ENCODE measurements at places on chromosomes 2 and 18. TPM values are rescaled to one million over a fixed set of nuclear protein-coding genes. Genes with fewer than 3 reads are reported as not detected.

DNA sequence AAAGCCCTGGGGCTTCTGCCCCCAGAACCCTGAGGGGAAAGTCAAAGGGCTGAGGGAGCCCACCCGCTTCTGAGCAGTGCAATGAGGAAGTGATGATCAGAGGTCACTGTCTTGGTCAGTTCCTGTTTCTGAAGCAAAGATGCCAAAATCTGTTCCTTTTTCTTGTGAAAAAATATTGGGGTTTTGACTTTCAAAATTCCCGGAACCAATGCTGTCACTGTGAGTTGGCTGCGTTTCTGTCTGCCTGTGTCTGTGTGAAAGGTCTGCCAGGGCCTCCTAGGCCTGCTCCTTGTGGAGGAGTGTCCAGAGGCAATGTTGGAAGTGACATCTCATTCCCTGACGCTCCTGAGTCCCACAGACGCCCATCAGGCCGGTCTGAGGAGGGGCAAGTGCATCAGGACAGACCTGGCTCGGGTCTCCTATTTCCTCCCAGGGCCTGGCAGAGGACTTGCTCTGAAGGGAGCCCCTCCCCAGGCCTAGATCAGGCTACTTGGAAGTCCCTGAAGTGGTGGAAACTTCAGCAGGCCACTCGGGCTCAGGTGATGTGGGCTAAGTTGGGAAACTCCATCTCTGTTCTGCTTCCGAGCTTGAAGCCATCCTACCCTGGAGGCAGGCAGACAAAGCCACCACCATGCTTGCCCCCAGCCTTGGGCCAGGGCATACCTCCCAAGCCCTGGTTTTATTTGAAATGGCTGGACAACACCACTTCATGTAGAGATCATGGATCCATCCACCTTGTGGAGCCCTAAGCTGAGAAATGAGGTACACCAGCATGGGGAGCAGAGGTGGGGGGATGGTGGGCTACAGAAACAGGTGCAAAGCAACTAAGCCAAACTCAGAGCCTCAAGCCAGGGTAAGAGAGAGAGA lies 51.0 kb downstream of the PKDCC start:
- DNase-seq = no peak

- no peak for DNase-seq
These were observed 315.8 kb upstream of the NRP2 start for GRCh38 chr2:205366336-205367060.

DNA sequence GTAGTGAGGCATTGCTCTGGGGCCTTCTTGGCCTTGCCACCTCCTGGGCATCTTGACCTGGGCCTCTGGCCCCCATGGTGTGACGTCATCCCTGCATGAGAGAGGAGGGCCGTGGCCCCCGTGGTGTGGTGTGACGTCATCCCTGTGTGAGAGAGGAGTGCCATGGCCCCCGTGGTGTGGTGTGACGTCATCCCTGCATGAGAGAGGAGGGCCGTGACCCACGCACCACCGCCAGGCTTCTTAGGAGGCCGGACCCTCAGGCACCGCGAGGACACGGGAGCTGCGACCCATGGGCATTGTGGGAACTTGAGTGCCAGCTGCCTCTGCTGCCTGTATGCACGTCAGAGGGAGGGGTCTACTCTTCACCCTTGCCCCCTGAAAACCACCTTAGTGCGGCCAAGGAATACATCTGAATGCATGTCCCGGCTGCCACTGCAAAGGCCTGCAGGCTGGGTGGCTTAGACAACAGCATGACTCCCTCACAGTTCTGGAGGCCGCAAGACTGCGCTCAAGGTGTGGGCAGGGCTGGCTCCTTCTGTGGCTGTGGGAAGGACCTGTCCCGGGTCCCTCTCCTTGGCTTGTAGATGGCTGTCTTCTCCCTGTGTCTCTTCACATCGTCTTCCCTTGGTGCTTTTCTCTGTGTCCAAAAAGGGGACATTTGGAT lies 20.8 kb upstream of the OTOS start:
- no peak for DNase-seq

DNA sequence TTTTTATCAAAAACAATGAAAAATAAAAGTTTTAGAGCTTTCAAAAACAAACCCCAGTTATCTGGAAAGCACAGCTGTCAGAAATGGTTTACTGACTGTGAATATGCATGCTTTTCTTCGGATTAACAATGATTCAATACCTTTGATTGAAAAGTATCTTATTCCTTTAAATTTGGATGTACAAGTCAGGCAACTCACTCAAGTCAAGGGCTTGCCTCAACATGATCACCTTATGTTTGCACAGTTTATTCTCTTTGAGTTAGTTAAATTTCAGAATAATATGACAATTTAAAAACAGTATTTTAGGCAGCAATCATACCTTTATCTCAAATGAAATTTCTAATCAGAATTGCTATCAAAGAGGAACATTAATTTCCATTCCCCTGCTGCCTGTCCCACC lies 108.8 kb upstream of the FOSL2 start:
- no peak for DNase-seq

DNA sequence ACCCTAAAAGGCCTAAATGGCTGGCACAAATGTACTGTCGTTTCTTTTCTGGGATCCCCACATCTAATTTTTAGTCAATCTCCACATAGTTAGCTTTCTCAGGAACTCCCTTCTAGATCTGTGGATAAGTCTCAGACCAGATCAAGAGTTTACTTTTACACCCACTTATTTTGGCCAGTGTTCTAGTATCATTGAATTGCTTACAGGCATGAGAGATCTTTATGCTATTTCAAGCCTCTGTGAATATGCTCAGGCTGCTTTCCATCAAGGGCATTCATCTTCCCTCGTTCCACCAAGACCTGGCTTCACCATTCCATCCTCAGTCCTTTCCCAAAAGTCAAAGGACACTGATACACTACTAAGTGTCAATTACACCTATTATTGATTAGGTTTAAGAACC lies 27.8 kb upstream of the SCN1A start:
- DNase-seq = no peak

DNA sequence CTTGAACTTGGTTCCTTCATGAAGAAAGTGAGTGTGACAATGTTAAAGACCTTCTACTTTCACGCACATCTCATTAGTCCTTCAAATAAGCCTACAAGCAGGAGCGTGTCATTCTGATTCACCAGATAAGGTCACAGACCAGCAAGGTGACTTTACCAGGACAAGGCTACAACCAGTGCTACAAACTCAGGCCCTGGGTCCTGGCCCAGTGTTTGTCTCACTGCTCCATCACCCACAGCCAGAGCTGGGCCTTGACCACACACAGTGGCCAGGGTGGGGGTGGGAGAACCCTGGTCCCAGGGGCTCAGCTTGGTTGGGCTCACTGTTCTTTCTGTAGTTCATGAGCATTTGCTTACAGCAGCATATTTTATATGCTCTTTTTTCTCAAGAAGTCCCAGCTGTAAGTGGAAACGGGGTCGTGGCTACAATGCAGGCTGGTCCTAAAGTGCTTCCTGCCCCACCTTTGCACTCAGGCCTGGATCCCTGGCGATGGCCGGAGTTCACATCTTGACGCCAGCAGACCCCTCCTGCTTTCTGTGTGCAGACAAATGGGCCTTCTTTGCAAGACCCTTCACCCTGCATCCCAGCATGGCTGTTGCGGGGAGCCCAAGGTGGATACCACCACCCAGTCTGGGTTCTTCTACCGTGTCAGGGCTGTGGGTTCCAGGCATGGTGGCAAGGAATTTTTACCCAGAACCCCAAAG lies 153.6 kb upstream of the EPAS1 start:
- DNase-seq = no peak

The GFPT1 gene
- 38.9 TPM for polyA plus RNA-seq

DNA sequence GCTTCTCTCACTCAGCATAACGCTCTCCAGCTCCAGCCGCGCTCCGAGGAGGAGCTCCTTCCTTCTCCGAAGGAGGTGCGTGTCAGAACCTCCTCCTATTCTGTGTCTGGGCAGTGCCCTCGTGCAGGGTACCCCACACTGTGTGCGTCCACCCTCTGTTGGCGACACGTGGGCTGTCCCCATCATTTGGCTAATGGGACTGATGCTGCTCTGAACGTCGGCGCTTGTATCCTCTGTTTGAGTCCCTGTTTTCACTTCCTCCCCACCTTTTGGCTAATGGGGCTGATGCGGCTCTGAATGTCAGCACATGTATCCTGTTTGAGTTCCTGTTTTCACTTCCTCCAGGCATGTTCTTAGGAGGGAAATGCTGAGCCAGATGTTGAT lies 22.2 kb downstream of the KCNG2 start:
- DNase-seq = no peak

DNA sequence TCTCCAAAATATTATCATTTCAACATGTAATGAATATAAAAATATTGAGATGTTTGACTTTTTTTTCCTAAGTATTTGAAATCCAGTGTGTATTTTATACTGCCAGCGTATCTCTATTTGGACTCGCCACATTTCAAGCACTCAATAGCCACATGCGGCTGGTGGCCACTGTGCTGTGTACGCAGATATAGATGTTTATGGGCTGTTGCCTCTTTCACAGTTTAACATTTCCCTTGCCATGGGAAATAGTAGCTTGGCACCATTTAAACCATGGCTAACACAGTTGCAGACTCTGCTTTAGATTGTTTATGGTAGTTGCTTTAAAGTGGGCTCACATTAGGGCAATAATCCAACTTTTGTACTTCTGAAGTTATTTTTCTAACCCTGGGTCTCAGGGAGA lies 136.6 kb upstream of the ITGB6 start:
- no peak for DNase-seq

GRCh38 chr18:58407649-58408407 lies 221.1 kb downstream of the ALPK2 start:
- DNase-seq = no peak

The CRYGC gene
- polyA plus RNA-seq = not detected

GRCh38 chr2:205323929-205324328 lies 358.4 kb upstream of the NRP2 start:
- no peak for DNase-seq

DNA sequence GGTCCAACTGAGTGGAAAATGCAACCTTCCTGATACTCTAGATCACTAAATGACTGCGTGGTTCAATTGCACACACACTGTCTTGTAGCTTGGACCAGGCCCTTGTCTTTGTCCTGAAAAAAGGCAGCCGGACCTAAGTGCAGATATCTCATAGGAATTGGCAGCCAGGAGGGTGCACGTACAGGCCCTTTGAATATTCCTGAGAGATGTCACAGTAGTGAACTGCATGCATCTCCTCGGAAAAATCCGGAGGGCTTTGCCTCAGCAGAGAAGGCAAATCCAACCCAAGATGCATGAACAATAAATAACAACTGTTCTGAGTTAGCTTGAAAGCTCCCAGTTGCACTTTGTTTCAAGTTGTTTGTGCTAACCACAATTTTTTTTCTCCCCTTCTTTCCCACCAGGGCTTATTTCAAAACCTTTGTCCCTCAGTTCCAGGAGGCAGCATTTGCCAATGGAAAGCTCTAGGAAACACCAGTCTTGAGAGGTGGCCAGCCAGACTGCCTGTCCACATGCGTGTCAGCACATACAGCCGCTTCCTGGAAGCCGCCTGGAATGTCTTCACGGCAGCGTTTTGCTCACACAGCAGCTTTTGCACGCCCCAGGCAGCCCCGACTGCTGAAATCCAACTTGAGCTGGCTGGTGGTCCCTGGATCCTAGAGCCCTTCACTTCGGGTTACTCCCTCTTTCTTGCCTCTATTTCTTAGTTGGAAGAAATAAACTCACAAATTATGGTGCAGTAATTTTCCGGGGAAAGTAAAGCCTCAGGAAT lies 54.4 kb upstream of the FOSL2 start:
- peak; percentile 50 for DNase-seq

DNA sequence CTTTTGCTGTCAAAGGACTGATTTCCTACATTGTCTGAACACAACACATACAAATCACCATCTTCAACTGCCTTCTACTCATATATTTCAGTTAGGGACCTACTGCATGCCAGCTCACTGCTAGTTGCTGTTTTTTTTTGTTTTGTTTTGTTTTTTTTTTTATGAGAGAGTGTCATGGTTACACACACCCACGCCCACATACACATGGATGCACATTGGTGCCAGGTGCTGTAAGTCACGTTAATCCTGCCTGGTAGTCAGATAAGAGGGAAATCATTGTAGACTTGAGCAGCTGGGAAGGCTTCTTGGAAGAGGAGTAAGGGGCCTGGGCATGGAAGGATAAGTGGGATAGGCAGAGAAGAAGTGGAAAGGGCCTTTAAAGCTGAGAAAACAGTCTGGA lies 209.9 kb downstream of the TDRD15 start:
- DNase-seq = no peak

The SGPP2 gene
- polyA plus RNA-seq = 19.3 TPM

DNA sequence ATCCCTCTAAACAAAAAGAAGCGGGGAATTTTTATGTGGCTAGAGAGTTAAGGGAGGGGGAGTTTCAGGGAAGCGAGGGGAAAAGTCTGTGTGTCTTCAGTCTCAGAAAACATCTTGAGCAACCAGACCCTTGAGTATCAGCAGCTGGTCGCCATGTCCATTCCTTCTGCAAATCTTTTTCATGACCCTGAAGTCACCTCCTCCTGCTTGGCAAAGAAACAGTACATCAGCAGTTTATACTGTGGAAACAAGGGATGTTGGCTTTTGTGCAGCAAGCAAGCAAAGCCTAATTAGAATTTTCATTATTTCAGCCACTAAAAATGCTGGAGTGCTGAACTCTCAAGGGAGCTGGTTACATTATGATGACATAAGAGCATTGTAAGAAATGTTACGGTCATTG lies 187.4 kb upstream of the SLC8A1 start:
- DNase-seq = peak; percentile 51

The TRIM43 gene
- polyA plus RNA-seq = 0.30 TPM

- DNase-seq = no peak
These were observed 48.9 kb downstream of the FSIP2 start for GRCh38 chr2:185787227-185788145.

- DNase-seq = no peak
These were observed 117.6 kb upstream of the SPATS2L start for GRCh38 chr2:200188876-200189275.

The VWC2L gene
- polyA plus RNA-seq = 0.22 TPM

DNA sequence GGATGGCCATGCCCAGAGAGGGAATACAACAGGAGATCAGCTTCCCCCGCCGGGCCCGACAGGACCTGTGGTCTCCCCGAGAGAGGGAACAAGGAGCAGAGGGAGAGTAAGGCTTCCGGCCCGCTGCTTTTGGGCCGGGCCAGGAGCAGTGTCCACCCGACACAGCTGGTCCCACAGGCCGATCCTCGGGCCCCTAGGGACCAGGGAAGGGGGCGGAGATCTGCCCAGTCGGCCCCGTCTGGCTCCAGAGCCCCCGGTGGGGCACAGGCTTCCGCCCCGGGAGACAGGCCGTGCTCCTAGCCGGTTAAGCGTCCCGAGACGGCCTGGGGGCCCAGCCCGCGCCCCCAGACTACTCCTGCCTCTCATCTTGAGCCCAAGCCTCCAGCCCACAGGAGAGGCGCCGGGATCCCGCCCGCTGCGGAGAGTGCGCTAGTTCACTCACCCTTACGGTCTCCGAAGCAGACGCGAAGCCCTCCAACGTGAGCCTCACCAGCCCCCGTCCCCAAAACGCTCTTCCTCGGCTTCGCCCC lies at the start of gene MCFD2:
Gene MCFD2 (minus strand): TSS at position 526 of the 530 bp plus-strand sequence. CDS start 6,635 bp downstream, outside the sequence.
- DNase-seq = no peak

DNA sequence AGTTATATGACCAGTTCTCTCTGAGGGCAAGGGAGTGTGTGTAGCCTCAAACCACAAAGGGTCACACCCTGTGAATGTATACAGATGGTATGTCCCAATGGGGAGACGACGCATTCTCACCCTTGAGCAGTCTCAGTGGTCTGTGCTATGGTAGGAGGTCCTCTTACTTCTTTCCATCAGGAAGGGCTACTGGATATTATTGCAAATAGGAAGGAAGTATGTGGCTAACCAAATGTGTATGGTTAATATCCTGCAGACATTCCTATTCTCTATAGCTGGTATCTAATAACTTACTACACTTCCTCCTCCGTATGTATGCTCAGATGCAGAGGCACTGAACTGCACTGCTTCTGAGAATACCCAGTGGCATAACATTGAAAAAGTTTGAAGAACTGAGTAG lies 306.7 kb upstream of the CCDC68 start:
- no peak for DNase-seq
